ENCODE measurements at places on chromosomes 3 and 15.

- DNase-seq, result no peak
These were observed 25.8 kb downstream of the SRGAP3 start for GRCh38 chr3:9223672-9224071.

GRCh38 chr3:188522115-188522514, 368.2 kb downstream of the LPP start:
- DNase-seq, result no peak

GRCh38 chr3:156303001-156303707, 182.8 kb downstream of the KCNAB1 start:
- no peak for DNase-seq

- DNase-seq, result no peak
These were observed 190.6 kb downstream of the PLCL2 start for GRCh38 chr3:17075358-17075757.

- DNase-seq, result no peak
These were observed 289.1 kb upstream of the AZI2 start for GRCh38 chr3:28637742-28638141.

GRCh38 chr15:63489352-63489751, 15.0 kb upstream of the USP3 start:
- no peak for DNase-seq

DNA sequence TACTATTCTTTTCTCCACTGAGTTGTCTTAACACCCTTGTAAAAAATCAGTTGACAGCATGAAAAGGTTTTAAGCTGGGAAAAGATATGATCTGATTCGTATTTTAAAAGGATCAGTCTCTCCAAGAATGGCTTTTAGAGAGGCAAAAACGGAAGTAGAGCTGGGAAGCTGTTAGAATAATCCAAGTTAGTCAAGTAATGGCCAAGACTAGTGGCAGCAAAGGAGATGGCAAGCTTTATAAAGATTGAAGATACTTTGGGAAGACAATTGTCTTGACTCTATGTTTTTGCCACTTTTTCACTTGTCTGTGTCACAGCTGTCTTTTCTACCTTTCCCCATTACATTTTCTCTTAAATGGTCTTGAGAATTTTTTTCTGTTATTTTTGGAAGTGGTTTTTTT, 243.5 kb upstream of the MANF start:
- no peak for DNase-seq

DNA sequence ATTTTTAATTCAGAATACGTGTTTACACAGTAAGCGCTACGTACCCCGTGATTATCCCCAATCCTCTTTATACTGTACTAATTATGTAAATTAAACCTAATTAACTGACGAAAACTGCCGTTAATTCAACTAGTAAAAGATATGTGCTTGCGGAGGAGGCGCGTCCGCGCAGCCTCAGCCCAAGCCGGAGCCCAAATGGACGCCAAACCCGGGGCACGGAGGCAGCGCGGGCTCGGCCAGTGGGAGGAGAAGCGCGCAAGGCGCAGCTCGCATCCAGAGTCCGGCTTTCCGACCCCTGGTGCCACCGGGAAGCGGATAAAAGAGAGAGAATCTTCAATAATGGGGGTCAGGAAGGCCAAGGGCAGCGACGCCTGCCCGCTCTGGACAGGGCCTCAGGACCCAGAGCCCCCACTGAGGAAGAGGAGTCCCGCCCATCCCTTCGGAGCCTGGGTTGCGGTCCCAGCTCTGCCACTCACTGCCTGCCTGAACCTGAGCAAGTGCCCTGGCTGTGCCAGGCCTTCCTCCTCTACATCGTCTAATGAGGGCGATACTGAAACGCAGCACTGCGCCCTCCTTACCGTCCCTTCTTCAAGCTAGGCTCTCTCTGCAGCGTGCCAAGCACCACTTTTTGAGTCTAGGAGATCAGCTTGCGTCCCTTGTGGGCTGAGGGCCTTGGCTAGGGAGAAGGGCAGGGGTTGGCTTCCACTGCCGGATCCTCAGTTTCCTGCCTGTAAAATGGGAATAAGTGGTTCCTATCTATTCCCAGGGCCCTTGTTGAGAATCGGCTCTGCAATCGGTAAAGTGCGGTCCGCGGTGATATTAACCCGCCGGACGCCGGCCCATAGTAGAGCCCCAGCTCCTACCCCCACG, 5.0 kb upstream of the SKOR1 start:
- DNase-seq, result no peak

- no peak for DNase-seq
These were observed 208.1 kb downstream of the MINAR1 start for GRCh38 chr15:79640206-79640605.

DNA sequence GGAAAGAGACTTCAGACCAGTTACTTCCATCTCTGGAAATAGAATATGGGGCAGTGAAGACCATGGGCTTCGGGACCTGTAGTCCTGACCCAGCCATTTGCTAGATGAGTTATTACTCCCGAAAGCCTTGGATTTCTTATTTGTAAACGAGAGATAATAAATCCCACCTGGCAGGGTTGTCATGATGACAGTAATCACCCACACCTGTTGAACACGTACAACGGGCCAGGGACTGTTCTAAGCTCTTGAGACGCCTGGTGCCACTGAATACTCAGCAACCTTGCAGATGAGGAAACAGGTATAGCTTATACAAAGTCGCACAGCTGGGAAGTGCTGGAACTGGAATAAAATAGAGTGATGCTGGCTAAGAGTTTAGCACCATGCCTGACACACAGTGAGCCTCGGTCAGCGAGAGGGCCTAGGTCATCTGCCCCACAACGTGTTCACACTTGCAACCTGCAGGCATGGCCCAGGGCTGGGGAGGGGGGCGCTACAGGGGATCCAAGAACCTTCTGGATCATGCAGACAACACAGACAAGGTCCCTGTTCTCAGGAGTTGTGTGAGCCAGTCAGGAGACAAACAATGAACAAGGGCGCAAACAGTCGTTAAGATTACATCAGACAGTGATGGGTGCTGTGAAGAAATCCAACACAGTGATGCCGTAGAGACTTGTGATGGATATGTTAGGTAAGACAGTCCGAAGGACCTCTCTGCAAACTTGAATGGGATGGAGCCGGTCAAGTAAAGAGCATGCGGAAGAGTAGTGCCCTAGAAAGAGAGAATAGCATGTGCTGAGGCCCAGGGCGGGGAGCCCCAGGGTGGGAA, 89.2 kb downstream of the CORO2B start:
- no peak for DNase-seq

GRCh38 chr3:182501856-182502255, 291.4 kb upstream of the ATP11B start:
- peak; percentile 73 for DNase-seq

DNA sequence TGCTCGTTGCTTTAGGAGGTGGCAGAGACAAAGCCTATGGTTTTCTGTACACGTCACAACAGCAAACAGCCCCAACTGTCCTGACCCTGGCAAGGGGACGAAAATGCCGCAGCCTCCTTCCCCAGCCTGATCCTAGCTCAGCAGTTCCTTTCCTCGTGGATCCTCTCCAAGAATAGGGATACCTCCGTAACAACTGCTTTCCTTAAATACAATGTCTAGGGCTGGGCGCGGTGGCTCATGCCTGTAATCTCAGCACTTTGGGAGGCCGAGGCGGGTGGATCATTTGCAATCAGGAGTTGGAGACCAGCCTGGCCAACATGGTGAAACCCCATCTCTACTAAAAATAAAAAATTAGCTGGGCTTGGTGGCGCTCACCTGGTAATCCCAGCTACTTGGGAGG, 17.0 kb downstream of the MAP6D1 start:
- DNase-seq, result no peak

DNA sequence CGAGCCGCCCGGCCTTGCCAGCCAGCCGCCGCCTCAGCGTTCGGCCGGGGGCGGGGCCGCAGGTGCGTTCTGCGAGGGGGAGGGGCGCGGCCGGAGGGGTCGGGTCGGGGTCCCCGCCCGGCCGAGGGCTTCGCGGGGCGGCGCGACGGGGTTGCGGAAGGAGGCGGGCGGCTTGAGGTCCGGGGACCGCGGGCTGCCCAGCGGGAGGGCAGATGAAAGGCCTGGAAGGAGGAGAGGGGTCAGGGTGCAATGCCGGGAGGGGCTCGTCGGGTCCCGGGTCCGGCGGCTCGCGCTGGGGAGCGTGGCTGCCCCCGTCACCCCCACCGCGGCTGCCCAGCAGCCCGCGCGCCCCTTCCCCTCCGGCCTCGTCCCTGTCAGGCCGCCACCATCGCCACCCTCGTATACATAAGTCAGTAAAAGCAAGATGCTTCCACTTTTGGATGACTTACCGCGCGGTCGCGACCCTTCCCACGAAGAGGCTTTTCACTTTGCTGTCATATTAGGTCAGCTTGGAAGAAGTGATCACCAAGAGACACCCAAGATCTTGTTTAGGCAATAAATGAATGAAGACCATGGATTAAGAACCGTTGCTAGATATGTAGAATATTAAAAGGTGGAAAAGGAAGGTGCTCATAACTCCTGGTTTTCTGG, 620 bp upstream of the ANP32A start:
- no peak for DNase-seq

DNA sequence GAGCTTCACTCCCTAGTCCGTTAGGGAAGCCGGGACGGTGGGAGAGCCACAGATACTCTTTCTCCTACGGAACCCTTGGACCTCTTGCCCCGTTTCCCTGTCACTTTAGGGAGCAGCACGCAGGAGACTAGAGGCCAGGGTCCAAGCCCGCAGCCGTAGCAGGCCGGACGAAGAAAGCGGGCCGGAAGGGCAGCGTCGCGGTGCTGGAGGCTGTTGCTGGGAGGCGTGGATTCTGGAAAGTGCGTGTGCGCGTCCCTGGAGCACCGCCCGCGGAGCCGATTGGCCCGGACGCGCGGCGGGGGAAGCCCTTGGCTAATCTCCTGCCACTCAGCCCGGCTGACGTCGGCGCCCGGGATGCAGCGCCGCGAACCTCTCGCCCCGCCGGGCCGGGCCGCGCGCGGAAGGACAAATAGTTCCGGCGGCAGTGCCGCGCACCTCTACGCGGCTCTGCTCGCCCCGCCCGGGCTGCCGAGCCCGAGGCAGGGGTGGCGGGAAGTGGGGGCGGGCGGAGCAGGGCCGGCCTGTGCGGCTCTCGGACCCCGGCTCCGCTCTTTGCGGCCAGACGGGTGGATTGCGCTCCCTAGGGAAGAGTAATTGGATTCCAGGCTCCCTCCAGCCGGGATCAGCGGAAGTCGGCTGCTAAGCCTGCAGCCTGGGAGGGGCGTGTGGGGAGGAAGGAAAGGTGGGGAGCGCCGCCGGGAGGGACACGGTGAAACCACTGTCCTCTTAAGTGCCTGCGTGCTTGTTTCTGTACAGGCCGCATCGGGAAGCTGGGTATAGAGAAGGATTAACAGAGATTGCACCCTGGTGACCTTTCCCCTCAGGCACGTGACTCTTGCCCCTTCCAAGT, 31.3 kb upstream of the TCF12 start:
- peak; percentile 97 for DNase-seq

GRCh38 chr15:92021792-92022191, 168.3 kb downstream of the SLCO3A1 start:
- no peak for DNase-seq

DNA sequence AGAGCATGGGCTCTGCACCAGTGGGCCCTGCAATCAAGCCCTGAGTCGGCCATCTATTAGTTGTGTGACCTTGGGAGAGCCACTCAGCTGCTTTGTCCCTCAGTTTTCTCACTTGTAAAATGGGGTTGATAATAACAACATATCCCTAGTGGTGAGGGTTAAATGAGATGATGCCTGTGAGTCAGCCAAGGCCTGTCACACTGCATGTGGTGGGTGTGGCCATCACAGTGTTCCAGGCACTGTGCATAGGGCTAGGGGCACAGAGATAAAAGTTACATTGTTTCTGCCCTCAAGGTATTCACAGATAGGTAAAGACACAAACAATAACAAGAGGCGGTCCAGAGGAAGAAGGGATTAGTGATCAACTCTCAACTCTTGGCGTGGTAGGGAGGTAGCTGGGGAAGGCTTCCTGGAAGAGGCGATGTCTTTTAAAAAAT, 19.5 kb downstream of the SMAD6 start:
- DNase-seq, result no peak

DNA sequence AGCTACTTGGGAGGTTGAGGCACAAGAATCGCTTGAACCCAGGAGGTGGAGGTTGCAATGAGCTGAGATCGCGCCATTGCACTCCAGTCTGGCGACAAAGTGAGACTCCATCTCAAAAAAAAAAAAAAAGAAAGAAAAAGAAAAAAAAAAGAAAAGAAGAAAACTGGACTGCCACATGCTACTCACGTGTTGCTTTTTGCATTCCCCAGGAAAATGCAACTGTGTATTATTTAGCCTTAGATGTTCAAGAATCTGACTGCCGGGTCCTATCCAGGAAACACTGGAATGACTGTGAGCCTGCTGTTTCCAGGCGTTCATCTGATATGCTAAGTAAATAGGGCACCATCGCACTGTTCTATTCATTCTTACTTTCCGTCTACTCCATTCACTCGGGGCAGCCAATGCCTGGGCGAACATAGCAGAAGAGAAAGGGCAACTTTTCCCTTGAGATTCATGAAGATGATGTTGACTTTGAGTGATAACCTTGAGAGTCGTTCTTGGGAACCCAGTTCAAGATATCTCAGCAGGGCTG, 21.4 kb downstream of the HRG start:
- no peak for DNase-seq

- no peak for DNase-seq
These were observed 33.3 kb downstream of the PLD1 start for GRCh38 chr3:171776839-171777583.

DNA sequence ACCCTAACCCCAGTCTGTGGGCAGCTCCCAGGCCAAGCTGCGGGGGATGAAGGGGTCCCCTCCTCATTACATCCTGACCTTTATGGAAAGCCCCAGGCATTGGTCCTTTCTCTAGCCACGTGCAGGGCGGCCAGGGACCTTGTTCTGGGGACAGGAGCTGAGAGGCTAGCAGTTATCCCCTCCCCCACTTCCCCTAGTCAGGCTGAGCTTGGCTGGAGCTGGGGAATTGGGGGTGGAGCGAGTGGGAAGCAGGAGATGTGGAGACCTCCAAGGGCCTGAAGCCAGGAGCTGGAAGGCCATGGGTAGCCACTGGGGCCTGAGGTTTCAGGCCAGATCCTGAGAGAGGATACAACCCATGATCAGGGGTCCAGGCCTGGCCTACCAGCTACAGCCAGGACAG, 45.8 kb downstream of the DNAH1 start:
- DNase-seq, result no peak

GRCh38 chr15:39942101-39942752, 8.3 kb downstream of the EIF2AK4 start:
- DNase-seq, result no peak

DNA sequence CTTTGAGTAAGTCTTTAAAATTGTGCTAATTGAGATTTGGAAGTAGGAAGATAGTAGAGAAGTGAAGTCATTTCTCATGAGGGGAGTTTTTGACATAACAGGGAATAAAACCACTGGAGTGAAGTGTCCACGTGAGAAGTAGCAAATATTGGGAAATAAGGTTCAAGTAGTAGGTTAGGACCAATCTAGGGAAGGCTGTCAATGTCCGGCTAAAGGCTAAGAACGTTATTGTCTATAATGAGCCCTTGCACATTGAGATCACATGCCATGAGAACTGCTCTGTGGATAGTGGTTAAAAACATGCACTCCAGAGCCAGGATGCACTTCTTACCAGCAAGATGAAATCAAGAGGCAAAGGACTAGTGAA, 459.9 kb upstream of the TPRG1 start:
- DNase-seq, result no peak

DNA sequence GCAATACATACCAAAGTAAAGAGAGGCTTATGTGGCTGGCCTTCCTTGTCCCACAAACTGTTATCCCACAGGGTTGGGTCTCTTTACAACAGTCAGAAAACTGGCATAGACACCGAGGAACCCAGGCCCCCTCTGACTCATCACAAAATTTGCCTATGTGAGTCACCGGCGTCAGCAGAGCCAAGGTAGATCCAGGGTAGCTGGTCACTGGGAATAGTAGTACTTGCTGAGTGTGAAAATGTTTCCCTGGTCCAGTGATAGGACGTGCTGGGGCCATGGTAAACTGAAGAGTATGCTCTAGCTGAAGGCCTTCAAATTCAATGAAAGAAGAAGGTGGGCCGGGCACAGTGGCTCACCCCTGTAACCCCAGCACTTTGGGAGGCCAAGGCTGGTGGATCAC, 27.1 kb upstream of the SKIL start:
- DNase-seq, result no peak

Measured in neural progenitor cell (in vitro differentiated cells).